ENCODE measurements at places on chromosomes 3 and 15. TPM values are rescaled to one million over a fixed set of nuclear protein-coding genes. Genes with fewer than 3 reads are reported as not detected.

GABRB3 gene
- not detected for polyA plus RNA-seq

DUOXA2 gene
- polyA plus RNA-seq: not detected

SST gene
- polyA plus RNA-seq: not detected

C3orf70 gene
- polyA plus RNA-seq: 0.10 TPM

TRAT1 gene
- 4.3 TPM for polyA plus RNA-seq

All from IgD-negative memory B cell (primary cell).